Motor neuron (in vitro differentiated cells): ENCODE measurements at places on chromosomes 2 and 18.

DNA sequence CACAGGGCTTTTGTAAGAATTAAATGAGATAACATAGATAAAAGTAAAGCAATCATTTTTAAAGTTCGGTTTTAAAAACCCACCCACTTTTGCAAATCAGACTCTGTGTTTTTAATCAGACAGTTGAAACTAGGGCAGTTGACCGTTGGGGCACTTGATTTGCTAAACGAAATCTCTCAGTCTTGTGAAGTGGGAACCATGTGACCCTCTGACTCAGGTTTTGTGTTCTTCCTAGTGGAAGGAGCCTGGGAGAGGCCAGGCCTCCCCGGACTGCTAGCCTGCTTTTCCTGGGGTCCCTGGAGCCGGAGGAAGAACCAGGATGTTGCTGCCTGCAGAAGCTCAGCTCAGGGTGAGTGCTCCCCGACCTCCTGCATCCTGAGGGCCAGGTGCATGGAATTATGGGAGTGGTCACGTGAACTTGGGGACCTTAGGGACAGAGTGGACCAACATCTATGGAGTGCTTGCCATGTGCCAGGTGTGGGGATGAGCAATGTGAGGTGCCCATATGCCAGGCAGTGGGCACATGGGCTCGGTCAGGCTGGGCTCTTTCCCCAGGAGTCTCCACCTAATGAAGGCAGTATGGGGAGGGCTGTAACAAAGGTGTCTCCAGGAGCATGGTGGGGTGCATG is 3.9 kb downstream of the C2orf72 start:
- no peak for ATAC-seq

DNA sequence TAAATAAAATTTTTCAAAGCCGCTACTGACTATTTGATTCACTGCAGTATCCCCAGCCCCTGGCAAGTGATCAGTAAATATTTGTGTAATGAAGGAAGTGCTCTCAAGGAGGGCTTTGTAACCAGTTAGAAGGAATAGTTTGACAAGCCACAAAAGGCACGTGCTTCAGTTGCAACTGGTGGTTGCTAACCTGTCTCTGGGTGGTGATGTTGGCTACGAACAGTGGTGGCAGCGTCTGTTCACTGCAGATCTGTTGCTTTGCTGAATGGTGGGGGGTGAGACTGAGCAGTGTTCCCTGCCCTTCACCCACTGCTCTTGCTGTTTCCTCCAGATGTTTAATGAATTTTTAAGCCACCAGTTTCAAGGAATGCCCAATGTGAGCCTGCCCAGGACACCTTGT is 73.9 kb upstream of the SIX2 start:
- ATAC-seq: no peak

- no peak for ATAC-seq
Observed at GRCh38 chr2:186426153-186427016, 59.7 kb upstream of the ZC3H15 start.

GRCh38 chr18:78514910-78515670 is 464.5 kb upstream of the SALL3 start:
- no peak for ATAC-seq

GRCh38 chr2:3517948-3518495 is 1.3 kb downstream of the ADI1 start:
- ATAC-seq: no peak

DNA sequence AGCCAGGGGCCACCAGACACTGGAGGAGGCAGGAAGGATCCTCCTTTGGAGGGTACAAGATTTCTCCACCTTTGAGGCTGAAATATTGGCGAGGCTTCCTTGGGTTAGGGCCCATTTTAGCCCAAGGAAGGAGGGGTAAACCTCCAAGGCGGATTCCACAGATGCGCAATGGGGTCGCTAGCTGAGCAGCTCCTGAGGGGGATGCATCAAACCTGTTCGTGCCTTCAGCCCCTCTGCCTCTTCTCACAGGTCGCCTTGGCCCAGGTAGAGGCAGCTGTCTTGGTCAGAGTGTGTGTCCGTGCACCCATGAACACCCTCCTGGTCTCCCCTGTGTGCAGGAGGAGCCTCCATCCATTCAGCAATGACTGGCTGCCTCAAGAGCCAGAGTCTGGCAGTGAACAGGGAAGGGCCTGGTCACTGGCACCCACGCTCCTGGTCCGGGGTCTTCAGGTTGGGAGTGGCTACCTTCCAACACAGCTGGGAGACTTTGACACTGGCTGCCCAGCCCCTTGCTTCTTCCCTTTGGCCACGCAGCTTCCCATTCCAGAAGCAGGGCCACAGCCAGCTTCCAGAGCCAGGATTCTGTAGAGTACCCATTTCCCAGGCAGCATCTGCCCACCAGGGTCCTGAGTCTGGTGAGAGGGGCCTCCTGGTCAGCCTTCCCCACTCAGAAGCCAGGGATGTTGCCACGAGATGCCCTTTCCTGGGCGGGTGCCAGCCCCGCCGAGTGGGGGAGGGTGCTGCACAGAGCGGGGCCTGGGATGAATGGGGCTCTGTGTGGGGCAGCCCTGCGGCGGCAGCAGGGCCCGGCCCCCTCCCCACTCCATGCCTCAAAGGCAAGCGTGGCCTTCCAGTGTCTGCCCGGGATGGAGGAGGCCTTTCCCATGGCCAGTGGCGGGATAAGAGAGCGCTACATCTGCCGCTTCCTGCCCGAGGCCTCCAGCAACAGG is 95.8 kb upstream of the GPC1 start:
- no peak for ATAC-seq
